Activated B cell treated with CpG ODN at 0.5 μM for 24 hours (primary cell): ENCODE measurements at places on chromosomes 16 and 17.

- DNase-seq = no peak
Measured at GRCh38 chr17:82317394-82318168, at the start of gene CD7. TSS of gene CD7 (minus strand) at chr17:82317608. CDS start at chr17:82317495, 113 bp downstream.

- no peak for DNase-seq
Measured at GRCh38 chr17:1059131-1059795, 62.3 kb downstream of the TIMM22 start.

GRCh38 chr17:69540356-69540755, 125.9 kb downstream of the MAP2K6 start:
- DNase-seq = no peak

- DNase-seq = no peak
Measured at GRCh38 chr17:66767154-66767933, 67.6 kb upstream of the CACNG5 start.

GRCh38 chr16:79535130-79535529, 65.4 kb downstream of the MAF start:
- no peak for DNase-seq

- no peak for DNase-seq
Measured at GRCh38 chr16:1908983-1909382, 9.2 kb downstream of the HS3ST6 start.

- no peak for DNase-seq
Measured at GRCh38 chr17:64341181-64341580, 49.5 kb downstream of the PECAM1 start.

DNA sequence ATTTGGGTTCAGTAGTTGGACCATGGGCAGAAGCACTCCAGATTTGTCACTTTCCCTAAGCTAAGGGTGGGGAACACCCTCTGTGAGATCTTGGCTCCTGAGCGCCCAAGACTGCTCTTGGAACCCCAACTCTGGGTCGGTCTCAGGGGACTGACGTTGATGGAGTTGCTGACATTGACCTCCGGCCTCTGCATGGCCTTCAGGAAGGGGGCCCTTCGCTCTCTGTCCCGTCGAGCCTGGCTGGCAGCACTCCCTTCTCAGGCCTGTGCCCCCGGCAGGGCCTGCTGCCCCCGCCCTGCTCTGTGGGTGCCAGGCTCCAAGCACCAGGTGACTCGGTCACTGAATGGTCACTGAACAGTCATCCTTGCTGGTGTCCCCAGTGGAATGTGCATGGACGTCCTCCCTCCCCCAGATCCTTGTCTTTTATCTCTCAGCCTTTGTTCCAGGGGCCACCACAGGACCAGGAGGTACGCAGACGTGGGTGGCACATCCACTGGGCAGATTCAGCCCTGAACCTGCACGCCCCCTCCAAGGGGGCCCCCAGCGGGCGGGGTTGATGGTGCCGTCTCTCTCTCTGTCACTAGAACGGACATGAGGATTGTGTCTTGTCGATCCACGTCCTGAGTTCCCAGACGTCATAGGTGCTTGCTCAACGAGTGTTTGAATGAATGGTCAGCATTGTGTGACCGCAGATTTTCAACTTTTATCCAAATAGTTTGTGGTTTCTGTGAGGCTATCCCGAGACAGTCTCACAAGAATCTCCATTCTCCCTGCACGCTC, 314.5 kb downstream of the SEC14L1 start:
- no peak for DNase-seq

DNA sequence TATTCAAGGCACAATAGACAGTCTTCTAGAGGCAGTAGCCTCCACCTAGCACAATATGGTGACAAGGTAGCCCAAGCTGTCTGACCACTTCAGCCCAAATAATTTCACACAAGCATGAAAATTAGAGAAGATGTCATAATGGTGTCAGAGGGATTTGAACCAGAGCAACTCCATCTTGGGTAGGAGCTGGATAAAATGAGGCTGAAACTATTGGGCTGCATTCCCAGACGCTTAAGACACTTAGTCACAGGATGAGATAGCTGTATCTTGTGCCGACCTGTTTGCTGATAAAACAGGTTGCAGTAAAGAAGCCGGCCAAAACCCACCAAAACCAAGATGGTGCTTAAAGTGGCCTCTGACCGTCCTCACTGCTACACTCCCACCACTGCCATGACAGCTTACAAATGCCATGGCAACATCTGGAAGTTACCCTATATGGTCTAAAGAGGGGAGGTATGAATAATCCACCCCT, 192.6 kb downstream of the CPPED1 start:
- no peak for DNase-seq

DNA sequence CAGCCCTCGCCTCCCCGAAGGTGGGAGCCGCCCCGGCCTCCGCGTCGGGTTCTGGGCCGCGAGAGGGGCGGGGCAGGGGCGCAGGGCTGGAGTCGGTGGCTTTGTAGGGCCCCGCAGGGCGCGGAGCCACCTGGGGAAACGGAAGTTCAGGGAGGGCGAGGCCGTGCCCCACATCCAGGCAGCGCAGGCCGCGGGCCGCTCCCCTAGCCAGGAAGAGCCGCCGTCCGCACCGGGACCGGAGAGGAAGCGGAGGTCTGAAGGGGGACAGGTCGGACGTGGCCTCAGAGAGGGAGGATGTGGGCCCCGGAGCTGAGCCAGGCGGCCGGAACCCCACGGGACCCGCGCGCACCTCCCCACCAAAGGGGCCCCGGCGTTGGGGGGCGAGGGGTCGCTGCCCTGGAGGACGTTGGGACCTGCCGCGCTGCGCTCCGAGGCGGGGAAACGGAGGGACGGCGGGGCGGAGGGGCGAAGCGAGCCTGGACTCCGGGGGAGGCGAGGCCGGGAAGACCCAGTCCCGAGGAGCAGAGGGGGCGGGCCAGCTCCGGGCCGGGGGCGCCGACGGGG, 482 bp upstream of the SLC16A3 start:
- DNase-seq = peak; percentile 69

GRCh38 chr17:76193591-76193990, 46.7 kb downstream of the RNF157 start:
- DNase-seq = no peak

GRCh38 chr17:74359916-74360315, 1.8 kb downstream of the BTBD17 start:
- no peak for DNase-seq

DNA sequence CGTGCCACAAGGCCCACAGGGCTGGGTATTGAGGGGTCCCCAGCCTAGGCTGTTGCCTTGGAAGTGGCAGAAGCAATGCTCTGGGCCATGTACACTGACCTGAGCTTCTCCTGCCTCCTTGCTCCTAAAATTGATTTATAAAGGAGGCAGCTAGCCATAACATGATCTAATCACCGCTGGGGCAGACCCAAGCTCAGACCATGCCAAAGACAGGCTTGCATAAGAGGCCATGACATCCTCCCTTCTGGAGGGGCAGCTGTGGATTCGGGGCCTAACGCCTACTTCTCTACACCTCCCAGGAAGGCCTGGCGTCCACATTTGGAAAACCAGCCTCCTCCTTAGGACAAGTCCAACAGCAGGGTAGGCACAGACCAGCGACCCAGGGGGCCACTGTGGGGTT, 12.3 kb downstream of the HSD11B2 start:
- DNase-seq = no peak
